ENCODE measurements at places on chromosomes 6 and 20.

- DNase-seq, result no peak
Measured at GRCh38 chr20:49349078-49349477, 71.2 kb upstream of the ZNFX1 start.

DNA sequence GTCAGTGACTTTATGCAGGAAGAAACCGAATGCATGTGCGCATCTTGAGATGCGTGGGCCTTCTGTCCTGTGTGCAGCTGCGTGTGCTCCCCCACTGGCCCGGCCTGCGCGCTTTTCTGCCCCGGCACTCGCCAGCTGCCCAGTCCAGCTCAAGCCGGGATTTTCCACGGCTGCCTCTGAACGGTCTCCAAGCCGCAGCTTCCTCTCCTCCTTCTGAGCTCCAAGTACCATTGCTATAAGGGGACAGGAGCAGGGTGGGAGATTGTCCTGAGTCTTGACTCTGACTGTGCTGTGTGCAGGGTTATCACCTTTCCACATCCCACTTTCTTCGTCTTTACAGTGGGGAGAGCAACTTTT lies 302.8 kb downstream of the THBS2 start:
- DNase-seq, result no peak

DNA sequence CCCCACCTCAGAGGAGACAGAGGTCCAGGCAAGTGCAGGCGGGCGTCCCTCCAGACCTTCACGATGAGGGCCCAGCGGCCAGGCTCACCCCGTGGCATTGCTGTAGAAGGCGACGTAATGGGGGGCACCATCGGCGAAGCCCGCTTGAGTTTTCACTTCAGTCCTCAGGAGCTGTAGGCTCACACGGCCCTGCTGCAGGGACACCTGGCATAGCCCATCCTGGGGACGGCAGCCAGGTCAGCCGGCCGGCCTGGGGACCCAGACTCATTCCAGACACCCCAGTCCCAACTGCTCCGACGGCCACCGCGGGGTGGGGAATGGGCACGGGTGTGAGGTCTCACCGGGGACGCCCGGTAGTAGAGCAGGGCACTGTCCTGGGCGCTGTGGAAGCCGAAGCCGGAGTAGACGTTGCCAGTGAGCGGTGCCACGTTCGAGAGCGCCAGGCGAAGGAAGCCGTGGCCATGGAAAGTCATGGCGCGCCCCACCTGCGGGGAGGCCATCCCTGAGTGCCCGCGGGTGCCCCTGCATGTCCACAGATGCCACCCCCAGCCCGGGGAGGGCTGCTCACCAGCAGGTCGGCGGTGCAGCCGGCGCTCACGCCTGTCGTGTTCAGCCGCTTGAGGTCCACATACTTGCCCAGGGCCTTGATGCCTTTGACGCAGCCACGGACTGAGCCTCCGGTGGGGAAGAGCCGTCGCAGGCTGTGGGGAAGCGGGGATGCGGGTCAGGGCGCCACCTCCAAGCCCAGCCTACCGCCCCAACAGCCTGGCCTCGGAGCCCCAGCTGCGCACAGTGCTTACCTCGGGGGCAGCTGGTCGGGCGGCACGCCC lies 9.2 kb downstream of the ADRM1 start:
- DNase-seq, result no peak

- DNase-seq, result no peak
Measured at GRCh38 chr6:7650878-7651277, 60.9 kb downstream of the SNRNP48 start.

DNA sequence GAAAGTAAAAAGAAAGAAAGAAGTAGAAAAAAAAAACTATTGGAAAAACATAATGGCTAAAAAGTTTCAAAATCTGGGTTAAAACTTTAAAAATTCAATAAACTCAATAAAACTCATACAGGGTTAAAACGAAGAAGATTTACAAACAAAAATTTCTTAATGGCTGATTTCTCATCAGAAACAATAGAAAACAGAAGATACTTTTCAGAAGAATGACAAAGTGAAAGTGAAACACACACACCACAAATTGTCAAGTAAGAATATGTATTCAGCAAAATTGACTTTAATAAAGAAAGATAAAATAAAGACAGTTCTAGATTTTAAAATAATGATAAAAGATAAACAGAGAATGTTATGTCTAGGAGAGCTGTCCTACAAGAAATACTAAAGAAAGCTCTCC lies 618.9 kb upstream of the GJE1 start:
- DNase-seq, result no peak

DNA sequence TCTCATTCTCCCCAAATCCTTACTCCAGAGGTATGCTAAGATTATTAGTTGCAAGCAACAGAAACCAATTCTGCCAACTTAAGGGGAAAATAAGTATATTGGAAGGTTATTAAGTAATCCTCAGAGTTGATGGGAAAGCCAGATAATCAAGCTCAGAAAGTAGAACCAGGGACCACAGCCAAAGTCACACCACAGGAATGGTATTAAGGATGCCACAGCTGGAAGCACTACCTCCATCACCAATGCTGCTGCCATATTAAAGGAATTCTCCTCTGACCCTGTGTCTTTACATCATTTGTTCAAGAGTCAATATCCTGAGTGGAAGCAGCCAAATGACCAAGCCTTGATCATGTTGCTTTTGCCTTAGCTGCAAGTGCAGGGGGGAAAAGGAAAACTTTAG lies 9.9 kb downstream of the PROCR start:
- DNase-seq, result no peak

GRCh38 chr20:36528875-36529417 lies 12.4 kb upstream of the MYL9 start:
- no peak for DNase-seq

DNA sequence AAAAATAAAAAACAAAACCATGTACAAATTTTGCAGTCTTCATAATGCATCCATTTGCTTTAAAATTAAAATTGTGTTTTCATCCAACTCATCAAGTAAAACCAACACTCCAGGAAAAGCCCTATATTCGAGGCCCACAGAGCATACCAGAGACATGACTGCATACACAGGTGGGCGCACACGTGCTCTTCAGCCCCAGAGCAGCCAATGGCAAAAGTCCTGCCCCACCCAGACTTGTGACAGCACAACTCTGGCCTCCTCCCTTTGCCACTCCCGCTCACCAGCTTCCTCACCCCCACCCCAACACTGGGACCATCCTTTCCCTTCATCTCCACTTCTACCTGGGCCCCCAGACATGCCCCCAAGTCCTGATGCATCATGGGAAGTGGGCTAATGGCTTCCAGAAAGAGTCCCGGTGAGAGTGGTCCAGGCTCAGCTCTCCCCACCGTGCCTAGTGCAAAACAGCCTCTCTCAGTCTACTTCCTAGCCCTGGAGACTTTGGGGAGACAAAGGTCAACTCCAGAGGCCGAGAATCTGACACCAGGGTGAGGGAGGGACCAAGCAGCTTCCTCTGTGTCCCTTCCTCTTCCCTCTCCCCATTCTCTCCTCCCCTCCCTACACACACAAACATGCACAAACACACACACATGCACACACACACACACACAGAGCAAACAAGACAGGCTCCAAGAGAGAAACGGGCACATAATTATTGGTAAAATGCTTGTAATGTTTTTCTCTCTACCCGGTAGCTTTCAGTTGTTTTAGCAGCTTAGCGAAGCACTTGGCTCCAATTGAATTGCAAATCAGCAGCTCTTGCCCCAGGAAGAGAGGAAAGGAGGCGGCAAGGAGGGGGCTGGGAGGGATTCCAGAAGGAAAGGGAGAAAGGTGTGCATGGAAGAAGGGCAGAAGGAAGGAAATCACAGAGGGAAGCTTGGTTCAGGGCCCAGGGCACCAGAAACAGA lies 14.3 kb downstream of the GRM4 start:
- no peak for DNase-seq

DNA sequence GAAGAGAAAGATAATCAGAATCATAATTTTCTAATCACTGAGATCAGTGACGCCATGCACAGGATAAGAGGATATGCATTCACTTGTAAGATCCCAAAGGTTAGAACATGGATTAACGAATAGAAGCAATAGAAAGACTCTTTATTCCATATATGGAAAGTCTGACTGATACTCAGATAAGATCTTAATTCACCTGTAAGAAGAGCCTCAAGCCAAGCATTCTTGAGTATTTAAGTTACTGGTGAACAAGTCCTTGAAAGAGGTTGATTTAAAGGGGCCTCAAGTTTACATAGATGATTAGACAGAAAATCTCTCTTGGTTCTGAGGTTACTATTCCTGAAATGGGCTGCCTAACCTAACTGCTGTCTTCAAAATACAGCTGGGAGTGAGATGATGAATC lies 53.8 kb upstream of the MTRF1L start:
- DNase-seq, result no peak

GRCh38 chr6:32149092-32149755 lies 2.5 kb downstream of the PRRT1 start:
- DNase-seq, result no peak

- no peak for DNase-seq
Measured at GRCh38 chr20:10523443-10523842, 88.3 kb downstream of the SLX4IP start.

GRCh38 chr6:29071831-29072723 lies 15.0 kb downstream of the OR2B3 start:
- no peak for DNase-seq

GRCh38 chr20:8633366-8633765 lies 435.5 kb upstream of the PLCB4 start:
- DNase-seq, result no peak

GRCh38 chr6:53546281-53546680 lies 1.4 kb upstream of the GCLC start:
- no peak for DNase-seq

Measured in esophagus muscularis mucosa (tissue), 4 donors.